Ascending aorta (tissue), 2 donors: ENCODE measurements at places on chromosomes 12 and 14. TPM values are rescaled to one million over a fixed set of nuclear protein-coding genes. Genes with fewer than 3 reads are reported as not detected.

GRCh38 chr12:80598004-80598606 lies 109.3 kb upstream of the MYF6 start:
- no peak for DNase-seq

DNA sequence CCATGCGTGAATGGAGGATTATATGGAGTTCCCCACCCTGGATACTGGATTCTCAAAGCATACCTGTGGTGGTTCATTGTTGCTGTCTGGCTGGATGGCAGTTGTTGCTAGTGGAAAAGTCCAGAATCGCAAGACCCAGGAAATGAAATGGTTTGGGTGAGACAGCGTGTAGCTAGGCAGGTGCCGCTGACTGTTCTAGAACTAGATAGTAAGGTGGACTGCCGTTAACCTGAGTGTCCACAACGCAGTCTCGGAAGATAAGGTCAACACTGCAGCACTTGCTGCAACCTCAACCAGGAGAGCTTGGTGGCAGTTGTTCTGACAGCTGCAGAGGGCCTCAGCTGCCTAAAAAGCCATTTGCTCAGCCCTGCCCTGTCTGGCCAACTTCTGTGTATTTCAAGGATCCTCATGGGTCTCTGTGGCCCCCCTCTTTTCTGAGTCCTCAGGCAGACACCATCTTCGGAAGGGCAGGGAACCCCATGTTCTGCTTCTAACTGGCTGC lies 15.5 kb upstream of the IRF2BPL start:
- DNase-seq, result no peak

DNA sequence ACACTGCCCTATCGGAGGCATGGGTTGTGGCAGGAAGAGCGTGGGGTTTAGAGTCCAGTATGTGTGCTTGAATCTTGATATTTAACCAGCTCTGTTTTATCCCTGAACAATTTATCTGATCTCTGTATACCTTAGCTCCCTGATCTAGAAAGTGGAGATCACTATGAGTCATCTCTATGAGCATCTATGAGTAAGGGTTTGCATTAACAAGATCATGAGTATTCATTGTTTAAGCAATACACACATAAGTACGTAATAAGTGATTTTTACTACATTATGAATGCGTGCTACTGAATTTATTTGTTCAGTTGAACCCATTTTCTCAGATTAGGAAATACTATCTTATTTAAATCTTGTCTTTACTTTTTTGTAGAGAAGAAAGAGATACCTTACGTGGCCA lies 49.4 kb downstream of the GPATCH2L start:
- DNase-seq, result no peak

GRCh38 chr12:62995097-62995496 lies 60.1 kb upstream of the PPM1H start:
- DNase-seq, result no peak

DNA sequence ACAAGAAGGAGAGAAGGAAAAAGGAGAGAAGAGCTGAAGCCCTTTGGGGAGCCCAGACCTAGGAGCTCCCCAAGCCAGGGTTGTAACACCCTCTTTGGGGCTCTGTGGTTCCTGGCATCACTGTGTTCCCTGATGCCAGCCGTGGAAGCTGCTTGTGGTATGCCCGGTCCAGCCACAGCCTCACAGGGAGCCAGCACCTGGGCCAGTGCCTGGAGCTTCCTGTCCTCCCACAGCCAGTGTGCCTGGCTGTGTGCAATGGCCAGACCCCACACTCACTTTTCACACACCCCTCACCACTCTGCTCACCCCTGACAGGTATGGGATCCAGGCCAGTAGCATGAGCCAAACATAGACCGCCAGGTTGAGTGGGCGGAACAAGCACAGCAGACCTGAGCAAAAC lies 834.7 kb downstream of the FLRT2 start:
- no peak for DNase-seq

Gene TPPP2
- not detected for total RNA-seq

Gene NXPH4
- not detected for total RNA-seq

GRCh38 chr12:80320121-80320678 lies 123.8 kb upstream of the PTPRQ start:
- DNase-seq, result no peak

- no peak for DNase-seq
These were observed 56.9 kb upstream of the FAM222A start for GRCh38 chr12:109656743-109657142.

DNA sequence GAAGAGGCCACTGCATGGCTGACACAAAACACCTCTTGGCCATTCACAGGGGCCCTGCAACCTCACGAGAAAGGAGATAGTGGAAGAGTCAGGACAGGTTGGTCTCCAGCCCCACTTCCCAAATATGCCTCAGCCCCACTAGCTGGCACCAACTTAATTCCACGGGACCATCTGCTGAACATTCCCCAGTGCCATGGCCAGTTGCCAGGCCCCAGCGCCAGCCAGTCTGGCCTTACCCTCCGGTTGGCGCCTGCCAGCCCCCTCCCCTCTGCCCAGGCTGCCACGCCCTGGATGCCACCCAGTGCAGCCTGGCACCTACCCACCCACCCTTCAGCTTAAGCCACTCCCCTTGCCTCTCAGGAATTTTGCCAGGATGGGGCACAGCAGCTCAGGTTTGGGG lies 21.2 kb upstream of the HSPB8 start:
- DNase-seq, result peak; percentile 79

DNA sequence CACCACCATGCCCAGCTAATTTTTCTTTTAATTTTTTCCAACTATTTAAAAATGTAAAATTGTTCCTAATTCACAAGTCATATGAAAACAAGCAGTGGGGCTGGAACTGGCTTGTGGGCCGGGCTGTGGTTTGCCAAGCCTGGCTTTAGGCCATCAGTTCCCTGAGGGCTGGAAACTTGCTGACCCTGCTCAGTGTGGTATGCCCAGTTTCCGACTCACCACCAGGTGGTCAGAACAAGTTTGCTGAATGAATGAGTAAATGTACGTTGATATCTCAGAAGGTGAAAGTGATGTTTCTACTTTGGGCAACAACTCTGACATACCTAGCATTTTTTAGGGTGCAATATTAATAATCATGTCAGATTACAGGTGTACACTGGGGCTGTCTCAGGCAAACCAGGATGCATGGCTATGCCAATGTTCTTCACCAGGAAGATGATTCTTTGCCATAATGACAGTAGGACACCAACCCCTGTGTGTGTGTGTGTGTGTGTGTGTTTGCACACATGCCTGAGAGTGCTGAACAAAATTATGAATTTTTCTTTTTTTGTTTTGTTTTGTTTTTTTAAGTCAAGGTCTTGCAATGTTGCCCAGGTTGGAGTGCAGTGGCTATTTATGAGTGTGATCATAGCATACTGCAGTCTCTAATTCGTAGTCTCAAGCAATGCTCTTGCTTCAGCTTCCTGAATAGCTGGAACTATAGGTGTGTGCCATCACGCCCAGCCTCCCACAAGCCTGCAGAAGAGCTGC lies 106.1 kb downstream of the PTPN11 start:
- DNase-seq, result no peak
